ENCODE measurements at places on chromosomes 3 and 15. TPM values are rescaled to one million over a fixed set of nuclear protein-coding genes. Genes with fewer than 3 reads are reported as not detected.

- no peak for DNase-seq
These were observed 78.2 kb downstream of the BCHE start for GRCh38 chr3:165759041-165759440.

GRCh38 chr15:84824260-84825007 is 7.3 kb downstream of the ALPK3 start:
- peak; percentile 66 for DNase-seq

DNA sequence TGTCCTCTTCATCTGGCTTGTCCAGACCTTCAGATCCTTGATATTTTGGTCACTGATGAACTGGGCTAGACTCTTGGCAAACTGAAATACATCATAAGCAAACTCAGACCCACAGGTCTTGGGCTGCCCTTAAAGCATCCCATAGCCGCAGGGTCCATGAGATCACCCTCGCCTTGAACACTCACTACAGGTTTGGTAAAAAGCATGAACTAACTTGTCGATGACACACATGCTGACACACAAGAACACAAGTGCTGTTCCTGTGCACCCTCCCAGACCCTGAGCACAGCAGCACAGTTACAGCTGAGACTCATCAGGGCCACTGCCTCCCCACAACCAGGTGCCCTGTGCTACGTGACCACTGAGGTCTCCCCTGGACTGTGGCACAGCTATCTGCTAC is 21.0 kb downstream of the PFKFB4 start:
- no peak for DNase-seq

DNA sequence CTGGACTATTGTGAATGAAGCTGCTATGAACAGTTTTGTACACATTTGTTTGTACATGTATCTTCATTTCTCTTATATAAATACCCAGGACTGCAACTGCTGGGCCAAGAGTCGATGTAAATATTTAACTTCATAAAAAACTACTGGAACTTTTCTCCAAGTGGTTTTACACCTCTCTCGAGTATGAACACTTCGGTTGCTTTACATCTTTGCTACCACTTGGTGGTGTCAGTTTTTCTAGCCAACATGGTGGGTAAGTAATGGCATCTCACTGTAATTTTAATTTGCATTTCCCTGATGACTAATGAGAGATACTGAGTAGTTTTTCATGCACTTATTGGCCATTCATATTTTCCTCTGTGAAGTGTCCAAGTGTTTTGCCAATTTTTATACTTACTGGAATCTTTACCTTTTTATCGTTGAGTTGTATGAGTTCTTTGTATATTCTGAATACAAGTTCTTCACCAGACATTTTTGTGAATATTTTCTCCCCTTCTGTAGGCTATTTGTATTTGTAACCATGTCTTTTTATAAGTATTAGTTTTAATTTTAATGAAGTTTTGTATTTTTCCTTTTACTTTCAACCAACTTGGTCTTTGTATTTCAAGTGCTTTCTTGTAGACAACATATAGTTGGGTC is 44.4 kb downstream of the PCOLCE2 start:
- no peak for DNase-seq

GRCh38 chr15:67741308-67741707 is 84.0 kb upstream of the SKOR1 start:
- no peak for DNase-seq

DNA sequence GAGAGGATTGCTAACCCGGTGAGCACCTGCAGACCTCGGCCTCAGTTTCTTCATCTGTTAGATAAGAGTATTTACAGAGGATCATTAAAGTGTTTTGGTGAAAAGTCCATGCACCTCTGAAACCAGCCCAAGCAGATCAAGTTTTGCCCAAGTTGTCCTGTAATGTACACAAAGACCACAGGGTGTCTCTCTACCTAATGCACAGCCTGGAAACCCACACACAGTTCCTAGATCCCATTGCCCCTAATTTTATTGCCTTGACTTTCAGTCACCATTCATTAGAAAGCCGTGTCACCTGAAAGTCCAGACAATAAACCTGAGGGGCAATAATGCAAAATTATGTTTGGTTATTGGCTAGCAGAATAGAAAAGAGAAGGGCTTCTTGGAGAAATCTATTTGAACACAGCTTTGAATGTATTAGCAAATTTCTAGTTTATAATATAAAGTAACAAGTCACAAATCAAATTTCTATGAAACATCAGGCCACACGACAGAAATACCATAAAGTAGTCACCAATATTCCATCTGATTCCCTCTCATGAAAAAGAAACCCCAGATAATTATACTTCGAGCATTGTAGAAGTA is 161.3 kb upstream of the SLC2A2 start:
- DNase-seq = no peak

DNA sequence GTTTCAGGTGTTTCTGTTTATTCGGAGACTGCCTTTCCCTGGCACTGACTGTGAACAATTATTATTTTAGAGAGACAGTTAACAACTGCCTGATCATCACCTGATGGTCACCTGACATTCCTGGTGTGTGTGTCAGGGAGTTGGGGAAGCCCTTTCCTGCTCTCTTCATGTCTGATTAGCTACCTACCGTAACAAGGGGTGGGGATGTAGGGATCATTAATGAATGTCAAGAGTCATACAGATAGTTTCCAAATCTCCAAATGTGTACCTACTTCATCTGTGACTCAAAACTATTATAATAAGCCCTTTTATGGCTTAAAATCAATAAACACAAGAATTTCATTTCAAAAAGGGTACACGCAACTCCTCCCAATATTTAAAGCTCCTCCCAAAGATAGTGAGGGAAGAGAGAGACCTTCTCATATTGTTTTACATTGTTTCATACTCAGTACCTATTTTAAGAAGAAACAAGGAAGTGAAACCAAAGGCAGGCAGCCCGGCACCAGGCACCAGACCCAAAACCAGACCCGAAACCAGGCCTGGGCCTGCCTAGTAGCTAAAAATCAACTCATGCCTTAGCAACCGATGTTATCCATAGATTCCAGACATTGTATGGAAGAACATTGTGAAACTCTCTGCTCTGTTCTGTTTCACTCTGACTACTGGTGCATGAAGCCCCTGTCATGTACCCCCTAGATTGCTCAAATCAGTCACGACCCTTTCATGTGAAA is 844.9 kb upstream of the ALCAM start:
- no peak for DNase-seq

- no peak for DNase-seq
These were observed 306.2 kb upstream of the DPPA4 start for GRCh38 chr3:109643590-109643989.

DNA sequence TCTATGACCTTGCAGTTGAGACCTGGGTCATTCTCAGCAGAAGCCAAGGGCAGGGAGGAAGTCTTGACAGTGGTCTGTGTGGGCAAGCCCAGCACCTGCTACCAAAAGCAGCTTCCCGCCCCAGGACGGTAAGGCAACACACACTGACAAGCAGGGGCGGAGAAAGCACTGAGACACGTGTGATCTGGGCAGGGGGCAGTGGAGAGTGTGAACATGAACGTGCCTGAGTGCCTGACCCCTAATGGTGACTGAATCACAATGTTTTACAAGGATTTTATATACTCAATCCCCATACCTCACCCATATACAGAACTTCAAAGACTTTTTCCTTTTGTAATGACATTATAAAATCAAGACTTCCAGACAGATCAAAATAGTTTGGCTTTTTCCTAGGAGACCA is 35.2 kb downstream of the ANP32A start:
- DNase-seq = no peak

The TERC gene
- total RNA-seq = 1.5 TPM

DNA sequence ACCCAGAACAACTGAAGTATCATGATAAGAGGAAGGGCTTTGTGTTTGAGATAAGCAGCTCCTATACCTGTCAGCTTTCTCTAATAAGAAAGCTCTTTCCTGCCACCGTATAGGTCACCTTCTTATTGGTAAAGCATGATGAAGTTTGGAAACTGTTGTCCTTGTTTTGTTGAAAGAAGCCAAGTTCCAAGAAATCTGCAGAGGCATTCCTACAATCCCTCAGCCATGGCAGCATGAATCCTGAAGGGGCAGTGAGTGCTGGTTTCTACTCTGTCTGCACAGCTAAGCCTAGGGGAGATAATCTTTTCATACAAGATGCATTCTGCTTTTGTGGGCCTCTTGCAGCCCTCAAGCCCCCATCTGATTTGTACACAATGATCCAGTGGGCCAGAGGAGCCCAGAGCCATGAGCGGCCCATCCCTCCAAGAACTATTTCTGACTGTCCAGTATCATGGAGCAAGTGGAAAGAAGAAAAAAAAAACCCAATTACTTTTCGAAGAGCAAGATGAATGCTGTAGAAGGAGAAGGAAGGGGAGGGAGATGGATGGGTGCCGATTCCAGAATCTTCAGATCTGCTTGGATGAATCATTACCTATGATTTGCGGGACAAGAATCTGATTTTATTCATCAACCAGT is 1.9 kb upstream of the THBS1 start:
- no peak for DNase-seq

DNA sequence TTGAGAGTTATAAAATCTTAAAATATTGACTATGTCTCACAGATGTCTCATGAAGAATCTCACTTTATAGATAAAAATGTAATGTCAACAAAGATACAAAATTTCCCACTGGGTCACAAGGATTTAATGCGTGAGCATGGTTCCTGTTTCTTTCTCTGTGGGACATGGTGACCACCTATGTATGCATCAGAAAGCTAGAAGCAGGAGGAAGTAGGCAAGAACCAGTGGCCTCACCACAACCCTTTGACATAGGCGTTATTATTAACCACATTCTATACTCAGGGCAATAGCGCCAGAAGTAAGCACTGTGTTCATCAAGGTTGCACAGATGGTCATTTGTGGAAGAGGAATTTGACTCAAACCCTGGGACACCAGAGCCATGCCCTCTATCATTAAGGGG is 11.7 kb upstream of the ADAMTS17 start:
- DNase-seq = no peak

DNA sequence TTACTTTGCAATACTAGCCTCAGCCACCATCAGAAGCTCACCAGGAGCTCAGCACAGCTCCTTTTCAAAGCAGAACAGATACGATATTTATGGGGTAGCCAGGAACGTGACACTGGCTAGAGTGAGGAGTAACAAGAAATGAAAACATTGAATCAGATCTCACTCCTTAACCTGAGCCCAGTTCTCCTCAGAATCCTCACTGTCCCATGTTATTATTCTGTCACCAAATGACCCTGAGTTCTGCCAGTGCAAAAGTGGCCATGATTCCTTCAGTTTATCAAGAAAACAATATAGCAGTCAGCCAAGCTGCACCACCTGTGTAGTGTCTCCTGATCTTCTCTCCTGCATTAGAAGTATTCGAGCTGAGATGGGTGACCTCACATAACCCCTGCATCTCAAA is 956.7 kb downstream of the TUSC7 start:
- no peak for DNase-seq

GRCh38 chr15:56985856-56986255 is 67.4 kb downstream of the TCF12 start:
- DNase-seq = no peak

DNA sequence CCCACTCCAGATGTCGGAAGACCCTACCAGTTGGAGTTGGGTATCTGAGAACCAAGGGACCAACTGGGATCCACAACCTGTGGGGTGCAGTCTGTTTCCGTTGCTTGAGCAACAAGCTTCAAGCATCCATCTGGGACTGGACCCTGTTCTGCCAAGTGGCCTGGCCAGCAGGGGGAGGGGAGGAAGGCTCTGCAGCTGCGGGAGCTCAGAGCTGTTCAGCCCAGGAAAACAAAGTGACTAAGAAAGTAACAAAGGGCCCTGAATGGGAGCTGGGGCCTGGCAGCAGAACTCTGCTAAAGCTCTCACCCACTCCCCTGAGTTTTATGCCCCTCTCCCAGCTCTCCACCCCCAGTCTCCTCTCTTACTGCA is 2.7 kb downstream of the TYRO3 start:
- peak; percentile 80 for DNase-seq

DNA sequence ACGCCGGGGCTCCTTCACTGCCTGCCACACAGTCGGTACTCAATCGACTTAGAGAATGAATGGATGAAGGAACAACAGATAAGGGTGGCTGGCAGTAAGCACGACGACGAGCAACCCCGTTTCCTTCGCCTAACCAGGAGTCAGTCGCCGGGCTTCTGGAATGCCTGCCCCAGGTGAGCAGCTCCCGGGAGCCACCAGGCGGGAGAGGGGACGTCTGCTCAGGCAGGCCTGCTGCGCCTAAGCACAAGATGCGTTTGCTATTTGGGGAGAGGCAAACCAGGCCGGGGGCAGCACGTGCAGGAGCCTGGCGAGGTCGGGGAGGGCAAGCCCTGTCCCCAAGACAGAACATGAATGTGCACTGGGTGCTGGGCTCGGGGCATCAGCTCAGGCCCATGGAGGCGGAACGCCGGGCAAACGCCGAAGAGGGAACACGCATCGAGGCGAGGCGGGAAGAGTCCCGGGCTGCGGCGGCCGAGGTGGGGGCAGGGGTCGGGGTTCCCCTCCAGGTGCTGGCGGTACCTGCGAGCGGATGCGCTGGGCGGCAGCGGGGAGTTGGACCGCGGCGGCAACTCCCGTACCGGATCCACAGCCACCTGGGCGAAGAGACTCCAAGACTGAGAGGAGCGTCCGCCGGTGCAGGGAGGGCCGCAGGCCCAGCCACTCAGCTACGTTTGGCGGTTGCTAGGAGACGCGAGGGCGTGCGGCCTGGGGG is at the start of gene CFAP92:
CFAP92 (minus strand) TSS at position 616 of the 712 bp plus-strand sequence. CDS start 772 bp downstream, outside the sequence.
- peak; percentile 93 for DNase-seq

DNA sequence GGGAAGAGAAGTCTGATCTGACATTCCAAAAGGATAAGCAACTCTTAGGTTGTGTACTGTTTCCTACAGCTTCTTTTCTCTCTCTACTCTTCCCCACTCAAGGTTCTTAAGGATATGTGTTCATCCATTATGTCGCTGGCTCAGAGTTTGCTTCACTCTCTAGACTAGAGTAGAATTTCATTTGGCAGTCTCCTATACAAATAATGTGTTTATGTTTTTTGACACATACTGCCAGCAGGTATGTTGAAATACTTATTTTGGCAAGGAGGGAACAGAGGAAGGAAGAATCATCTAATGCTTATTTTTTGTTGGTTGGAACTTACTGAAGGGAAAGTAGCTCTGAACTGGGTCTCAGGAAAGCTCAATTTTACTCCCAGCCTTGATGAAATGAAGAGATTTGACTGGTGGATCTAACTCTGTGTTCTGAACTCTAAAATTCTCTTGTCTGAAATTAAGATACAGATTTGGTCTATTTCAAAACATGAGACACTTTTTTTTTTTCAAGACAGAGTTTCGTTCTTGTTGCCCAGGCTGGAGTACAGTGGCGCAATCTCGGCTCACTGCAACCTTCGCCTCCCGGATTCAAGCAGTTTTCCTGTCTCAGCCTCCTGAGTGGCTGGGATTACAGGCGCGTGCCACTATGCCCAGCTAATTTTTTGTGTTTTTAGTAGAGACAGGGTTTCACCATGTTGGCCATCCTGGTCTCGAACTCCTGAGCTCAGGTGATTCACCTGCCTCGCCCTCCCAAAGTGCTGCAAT is 7.6 kb upstream of the EMC3 start:
- no peak for DNase-seq

The MYRIP gene
- 1.6 TPM for total RNA-seq

DNA sequence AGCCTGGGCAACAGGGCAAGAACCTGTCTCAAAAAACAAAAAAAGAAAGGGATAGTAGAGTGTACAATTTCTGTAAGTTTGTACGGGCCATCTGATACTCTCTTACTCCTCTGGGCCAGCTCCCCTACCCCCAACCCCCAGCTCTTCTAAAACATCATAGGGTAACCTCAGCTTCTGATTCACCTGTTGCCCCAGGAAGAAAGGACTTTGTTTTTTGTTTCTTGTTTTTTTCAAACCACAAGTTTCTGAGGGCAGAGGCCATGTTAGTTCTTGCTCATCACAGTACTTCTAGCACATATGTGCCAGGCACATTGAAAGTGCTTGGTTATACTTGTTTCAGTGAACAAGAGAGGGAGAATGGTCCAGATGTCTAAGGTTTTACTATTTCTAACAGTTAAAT is 20.2 kb downstream of the ATOSA start:
- DNase-seq = no peak

The SPATA12 gene
- total RNA-seq = not detected

- no peak for DNase-seq
These were observed 107.2 kb downstream of the PGPEP1L start for GRCh38 chr15:98900356-98900755.

The PRSS50 gene
- 0.16 TPM for total RNA-seq
